ENCODE measurements at places on chromosomes 7 and 10.

GRCh38 chr7:156504687-156505545, 135.7 kb upstream of the RNF32 start:
- DNase-seq: no peak

- DNase-seq: peak; percentile 78
Observed at GRCh38 chr7:47945261-47946015, 2.8 kb downstream of the PKD1L1 start.

DNA sequence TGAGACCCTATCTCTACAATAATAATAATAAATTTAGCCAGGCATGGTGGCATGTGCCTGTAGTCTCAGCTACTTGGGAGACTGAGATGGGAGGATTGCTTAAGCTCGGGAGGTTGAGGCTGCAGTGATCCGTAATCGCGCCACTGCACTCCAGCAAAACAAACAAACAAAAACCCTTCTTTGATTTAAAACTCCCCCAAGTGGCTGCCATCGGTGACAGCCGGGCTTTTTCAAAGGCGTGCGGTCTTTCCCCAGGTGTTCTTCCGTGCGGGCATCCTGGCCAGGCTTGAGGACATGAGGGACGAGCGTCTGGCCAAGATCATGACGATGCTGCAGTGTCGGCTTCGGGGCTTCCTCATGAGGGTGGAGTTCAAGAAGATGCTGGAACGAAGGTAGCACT, 1.9 kb upstream of the MYH16 start:
- DNase-seq: peak; percentile 19

DNA sequence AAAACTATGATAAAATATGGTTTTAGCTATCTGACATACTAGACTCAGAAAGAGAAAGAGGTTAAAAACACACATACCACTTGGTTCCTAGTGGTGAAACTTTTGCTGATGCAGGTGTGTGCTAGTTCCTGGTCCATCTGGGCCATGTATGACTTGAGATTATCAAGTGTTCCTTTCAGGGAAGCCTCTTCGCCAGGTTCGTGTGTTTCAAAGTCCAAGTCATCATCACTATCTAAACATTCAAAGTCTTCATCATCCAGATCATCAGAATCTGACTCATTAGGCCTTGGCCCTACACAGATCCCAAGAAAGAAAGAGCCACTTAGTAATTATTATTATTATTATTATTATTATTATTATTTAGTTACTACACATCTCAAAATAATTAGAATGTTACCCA, 26.4 kb downstream of the NUDT13 start:
- no peak for DNase-seq

DNA sequence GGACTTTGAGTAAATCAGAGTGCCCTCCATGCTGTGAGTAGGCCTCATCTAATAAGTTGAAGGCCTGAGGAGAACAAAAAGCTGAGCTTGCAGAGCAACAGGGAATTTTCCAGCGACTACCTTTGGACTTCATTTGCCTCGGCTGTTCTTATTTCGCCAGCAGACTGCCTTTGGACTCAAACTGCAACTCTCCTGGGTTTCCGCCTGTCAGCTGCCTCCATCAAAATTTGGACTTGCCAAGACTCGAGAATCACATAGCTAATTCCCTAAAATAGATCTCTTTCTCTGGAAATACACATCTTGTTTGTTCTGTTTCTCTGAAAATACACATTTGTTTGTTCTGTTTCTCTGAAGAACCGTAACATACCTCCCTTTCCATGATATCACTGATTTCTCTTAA, 93.8 kb downstream of the ITGB8 start:
- no peak for DNase-seq

GRCh38 chr10:109412353-109412752, 511.0 kb downstream of the XPNPEP1 start:
- no peak for DNase-seq

- DNase-seq: no peak
Observed at GRCh38 chr7:84274029-84274638, 79.5 kb upstream of the SEMA3A start.

- DNase-seq: no peak
Observed at GRCh38 chr10:2968401-2969058, 98.8 kb upstream of the PFKP start.

DNA sequence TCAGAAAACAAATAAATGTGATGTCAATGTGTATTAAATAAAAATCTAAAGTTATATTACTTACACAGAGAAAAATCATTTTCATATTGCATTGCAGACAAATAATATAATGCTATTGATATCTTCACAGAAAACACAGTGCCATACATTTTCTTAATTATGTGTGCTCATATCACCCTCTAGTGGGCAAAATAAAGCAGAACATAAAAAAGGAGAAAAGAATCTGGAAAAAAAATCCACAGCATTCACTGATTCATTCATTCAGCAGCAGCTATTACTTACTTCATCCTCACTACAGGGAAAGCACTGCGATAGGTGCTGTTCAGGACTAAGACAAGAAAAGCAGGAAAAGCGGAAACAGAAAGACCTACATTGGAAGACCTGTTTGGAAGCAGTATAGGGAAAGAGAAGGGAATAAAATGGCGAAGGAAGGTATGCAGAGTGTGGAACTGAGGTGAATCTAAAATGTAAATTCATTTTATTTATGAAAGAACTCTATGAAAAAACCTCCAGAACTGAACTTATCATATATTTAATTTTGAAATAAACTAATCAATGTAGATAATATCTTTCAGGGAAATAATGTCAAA, 73.2 kb downstream of the POT1 start:
- peak; percentile 59 for DNase-seq

GRCh38 chr7:128396357-128396756, 13.4 kb downstream of the IMPDH1 start:
- DNase-seq: no peak

DNA sequence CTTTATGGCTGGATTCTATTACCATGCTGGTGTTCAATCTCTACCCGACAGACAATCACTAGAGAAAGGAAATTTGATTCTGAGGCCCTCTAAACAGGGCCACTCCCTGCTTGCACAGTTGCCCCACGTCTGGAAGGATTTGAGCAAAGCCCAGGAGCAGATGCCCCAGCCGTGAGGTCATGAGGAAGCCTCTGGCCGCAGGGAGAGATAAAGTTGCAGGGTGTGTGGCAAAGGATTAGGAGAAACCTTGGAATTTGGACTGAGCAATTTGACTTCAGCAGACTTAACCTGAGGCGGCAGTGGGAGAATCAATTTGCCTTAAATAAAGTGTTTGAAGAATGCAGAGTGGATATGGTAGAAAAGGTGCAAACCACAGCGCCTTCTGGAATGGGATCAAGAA, 40.2 kb upstream of the KLF6 start:
- peak; percentile 67 for DNase-seq

DNA sequence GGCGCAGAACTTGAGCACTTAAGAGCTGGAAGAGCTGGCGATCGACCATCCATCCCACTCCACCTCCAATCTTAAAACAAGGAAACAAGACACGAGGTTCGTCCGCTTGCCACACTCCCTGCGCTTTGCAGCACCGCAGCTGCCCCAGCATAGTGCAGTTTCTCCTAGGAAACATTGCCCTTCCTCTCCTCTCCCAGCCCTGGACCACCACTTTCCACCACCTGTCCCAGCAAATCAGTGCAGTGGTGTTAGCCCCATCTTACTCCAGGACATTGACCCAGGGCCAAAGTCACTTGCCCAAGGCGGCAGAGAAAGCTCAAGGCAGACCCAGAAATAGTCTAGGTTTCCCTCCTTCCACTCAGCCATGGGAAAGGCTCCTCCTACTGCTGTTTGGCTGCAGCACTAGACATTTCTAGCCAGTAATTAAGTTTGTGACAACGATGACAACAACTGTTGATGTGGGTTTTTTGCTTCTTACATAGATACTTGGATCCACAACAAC, 1.5 kb upstream of the PARD3 start:
- peak; percentile 47 for DNase-seq

- DNase-seq: no peak
Observed at GRCh38 chr7:128378637-128379036, 17.1 kb upstream of the PRRT4 start.

DNA sequence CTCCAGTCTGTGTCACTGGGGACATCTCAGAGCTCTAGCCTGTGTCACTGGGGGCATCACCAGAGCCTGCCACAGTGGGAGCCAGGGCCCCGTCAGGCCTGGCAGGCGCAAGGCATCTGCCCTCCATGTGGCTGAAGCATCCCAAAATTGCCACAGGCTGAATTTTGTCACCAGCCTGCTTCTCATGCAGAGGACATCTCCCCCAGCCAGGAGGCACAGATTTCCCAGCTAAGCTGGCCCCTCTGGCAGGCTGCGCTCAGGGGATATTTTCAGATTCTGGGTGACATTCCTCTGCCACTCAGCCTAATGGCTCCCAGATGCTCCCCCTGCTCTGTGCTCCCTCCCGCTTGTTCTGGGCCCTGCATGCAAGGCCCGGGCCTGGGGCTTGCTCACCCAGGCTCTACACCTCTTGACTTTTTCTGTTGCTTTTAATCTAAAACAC, 64.6 kb downstream of the COL13A1 start:
- no peak for DNase-seq

- no peak for DNase-seq
Observed at GRCh38 chr7:132116369-132116768, 459.9 kb downstream of the PLXNA4 start.

- no peak for DNase-seq
Observed at GRCh38 chr7:116162992-116163391, 47.3 kb upstream of the TES start.

- no peak for DNase-seq
Observed at GRCh38 chr10:11011984-11012383, 5.7 kb upstream of the CELF2 start.

All from NCI-H82 (cell line).